ENCODE measurements at places on chromosomes 7 and 10. TPM values are rescaled to one million over a fixed set of nuclear protein-coding genes. Genes with fewer than 3 reads are reported as not detected.
A peak's percentile ranks its signal among the peaks of the same experiment; 100 is the strongest.

- no peak for DNase-seq
Measured at GRCh38 chr10:91743465-91743864, 54.8 kb upstream of the TNKS2 start.

DNA sequence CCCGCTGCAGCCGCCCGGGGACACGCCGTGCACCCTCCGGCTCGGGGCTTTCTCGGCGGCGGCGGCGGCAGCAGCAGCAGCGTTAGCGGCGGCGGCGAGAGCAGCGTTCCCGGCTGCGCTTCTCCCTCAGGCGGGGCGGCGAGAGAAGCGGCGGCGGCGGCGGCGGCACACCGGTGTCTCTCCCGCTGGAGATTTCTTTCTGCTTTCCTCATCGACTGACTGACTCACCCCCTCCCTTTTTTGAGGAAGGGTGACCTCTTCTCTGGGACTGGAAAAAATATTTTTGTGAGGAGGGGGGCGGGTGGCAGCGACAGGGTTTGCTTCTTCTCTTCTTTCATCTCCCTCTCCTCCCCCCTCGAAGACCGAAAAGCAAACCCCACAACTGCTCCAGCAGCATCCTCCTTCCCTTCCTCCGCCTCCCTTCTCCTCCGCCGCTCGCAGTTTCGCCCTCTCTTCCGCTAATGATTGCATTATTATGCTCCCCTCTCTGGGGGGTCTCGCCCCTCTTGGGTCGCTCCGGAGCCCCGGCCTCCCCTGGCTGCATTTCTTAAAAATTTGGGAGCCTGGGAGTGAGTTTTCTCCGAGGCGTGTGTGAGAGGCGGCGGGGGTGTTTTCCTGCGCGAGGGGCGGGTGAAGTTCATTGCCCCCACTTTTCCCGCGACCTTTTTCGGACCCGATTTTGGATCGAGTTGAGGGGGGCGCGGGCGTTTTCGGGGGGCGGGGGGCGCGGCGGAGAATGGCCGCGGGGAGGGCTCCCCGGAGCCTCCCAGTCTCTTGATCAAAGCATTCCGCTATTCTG is 411 bp downstream of the AUTS2 start:
- DNase-seq, result no peak

The GJC3 gene
- not detected for total RNA-seq

- DNase-seq, result peak; percentile 91
Measured at GRCh38 chr7:99623091-99623693, 6.4 kb downstream of the ZSCAN25 start.

The AGR3 gene
- not detected for total RNA-seq

GRCh38 chr7:117171106-117171505 is 151.8 kb downstream of the WNT2 start:
- no peak for DNase-seq

The HABP2 gene
- not detected for total RNA-seq

DNA sequence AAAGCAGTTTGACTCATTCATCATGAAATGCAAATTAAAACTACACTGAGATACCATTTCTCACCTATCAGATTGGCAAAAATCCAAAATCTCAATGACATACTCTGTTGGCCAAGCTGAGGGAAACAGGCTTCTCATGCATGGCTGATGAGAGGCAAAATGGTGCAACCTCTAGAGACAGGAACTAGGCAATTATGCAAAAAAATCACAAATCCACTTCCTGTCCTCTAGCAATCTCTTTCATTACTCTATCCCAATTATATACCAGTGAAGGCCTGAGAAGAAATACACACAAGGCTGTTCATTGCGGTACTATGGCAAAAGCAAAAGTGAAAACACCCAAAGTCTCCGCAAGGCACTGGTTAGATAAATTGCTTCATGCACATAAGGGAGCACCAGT is 25.9 kb upstream of the PTPRN2 start:
- DNase-seq, result peak; percentile 7

DNA sequence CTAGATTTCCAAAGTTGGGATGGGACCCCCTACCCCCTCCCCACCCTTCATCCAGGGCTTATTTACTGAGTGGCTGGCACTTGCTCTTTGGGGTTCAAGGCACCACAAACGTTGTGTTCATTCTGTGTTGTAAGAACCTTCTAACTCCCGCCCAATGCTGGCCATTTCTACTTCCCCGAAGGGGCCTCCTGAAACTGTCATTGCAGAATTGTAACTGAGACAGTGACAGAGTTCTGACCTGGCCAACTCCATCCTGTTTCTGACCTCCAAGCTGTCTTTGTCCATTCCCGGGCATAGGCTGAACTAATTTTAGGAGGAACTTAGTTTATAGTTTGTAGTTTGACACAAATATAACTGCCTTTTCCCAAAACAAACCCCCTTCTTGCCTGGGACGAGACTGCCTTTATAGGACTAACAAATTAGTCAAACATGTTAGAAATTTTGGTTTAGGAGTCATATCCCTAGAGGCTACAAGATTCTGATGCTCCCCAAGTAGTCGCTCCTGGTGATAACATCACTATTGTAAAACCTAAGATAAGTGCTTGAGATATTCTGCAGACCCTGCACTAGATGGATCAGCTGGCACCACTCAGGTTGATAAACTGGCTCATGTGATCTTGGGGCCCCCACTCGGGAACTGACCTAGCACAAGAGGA is 34.8 kb upstream of the ZMIZ2 start:
- no peak for DNase-seq

- DNase-seq, result no peak
Measured at GRCh38 chr10:74439213-74439612, 288.2 kb downstream of the ADK start.

DNA sequence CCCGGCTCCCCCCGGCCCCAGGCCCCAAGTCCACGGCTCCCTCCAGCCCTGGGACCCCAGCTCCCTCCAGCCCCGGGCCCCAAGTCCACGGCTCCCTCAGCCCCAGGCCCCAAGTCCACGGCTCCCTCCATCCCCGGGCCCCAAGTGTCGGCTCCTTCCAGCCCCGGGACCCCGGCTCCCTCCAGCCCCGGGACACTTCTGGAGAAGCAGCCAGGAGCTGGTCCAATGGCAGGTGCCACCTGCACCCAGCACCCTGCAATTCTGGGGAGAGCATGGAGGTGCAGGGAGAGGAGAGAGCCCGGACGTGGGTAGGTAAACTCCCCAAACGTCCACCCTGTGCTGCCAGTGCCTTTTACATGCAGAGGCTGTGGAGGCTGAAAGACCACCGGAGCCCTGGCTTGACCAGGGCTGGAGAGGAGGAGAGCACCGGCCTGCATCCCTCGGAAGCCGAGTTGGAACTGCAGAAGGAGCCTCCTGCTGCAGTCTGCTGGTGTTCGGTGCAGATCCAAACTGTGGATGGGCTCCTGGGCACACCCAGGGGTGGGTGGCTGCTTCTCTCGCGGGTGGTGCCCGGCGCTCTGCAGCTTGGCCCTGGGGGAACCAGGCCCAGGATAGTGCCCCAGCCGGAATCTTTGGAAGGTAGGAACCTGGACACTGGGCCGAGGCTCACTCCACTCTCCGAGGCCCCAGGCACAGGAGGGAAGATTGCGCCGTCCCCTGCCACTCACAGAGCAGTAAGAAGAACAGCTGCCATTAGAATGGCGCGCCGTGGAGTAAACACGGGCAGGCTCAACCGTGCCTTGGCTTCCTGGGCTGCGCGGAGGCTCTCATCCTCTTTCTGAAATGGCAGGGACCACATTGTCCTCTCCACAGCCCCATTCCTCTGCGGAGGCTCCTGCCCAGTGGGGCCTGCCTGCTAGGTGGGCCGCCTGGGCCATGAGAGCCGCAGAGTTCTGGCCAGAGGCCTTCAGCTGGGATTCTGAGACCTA is 14.7 kb downstream of the SHH start:
- DNase-seq, result no peak

GRCh38 chr10:5282137-5282536 is 82.6 kb upstream of the UCN3 start:
- no peak for DNase-seq

DNA sequence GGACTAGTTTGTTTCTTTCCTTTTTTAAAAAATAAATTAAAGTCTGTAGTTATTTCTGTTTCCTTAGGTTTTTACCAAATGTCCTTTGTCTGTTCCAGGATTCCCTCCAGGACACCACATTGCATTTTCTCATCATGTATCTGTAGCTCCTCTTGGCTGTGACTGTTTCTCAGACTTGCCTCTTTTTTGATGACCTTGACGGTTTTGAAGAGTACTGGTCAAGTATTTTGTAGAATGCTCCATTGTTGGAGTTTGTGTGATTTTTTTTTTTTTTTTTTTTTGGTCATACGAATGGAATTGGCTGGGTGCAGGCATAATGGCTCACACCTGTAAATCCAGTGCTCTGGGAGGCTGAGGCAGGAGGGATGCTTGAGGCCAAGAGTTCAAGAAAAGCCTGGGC is 127.1 kb upstream of the BMPER start:
- DNase-seq, result no peak

The CLDN3 gene
- total RNA-seq, result not detected

DNA sequence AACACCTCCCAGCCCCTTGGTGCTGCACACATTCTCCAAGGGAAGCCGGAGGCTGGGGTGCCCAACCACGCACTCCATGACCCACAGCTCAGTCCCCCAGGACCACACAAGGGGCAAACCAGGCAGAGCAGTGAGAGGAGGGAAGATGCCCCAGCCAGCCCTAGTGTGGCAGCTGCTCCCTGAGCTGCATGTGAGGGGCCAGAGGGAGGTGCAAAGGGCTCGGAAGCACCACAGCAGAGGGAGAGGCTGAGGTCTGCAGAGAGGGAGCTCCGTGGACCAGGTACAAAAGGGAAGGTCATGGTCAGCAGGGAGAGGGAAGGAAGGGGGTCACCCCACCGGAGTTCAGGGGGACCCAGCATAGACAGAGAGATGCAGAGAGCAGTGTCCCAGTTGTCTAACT is 1.5 kb upstream of the CALML5 start:
- DNase-seq, result no peak

All from RPMI7951 (cell line).